ENCODE measurements at places on chromosomes 2 and 18. TPM values are rescaled to one million over a fixed set of nuclear protein-coding genes. Genes with fewer than 3 reads are reported as not detected.

ACP1 gene
- total RNA-seq, result 99.1 TPM

POLR1B gene
- 21.0 TPM for total RNA-seq

TCF23 gene
- total RNA-seq, result not detected

TSPYL6 gene
- not detected for total RNA-seq

DNA sequence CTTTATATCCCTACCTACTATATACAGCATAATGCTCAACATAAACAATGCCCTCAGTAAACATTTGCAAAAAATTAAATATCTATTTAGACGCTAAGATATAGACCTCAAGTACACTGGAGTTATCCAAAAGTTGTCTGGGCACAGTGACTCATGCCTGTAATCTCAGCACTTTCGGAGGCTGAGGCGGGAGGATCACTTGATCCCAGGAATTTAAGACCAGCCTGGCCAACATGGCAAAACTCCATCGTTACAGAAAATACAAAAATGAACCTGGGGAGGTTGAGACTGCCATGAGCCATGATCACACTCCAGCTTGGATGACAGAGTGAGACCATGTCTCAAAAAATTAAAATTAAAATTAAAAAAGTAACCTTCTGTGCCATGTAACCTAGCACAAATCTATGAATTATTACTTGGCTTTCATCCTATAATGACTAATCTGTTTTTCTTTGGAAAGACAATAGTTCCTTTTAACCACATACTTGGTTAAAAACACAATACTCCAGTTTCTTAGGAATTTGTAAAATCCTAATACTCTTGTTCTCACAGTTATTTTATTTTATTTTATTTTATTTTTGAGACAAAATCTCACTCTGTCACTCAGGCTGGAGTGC, 6.7 kb upstream of the TNFAIP6 start:
- DNase-seq, result peak; percentile 52

- no peak for DNase-seq
Observed at GRCh38 chr18:63187791-63188460, 131.6 kb downstream of the BCL2 start.

GRCh38 chr18:9852266-9853081, 33.3 kb upstream of the TXNDC2 start:
- no peak for DNase-seq

DNA sequence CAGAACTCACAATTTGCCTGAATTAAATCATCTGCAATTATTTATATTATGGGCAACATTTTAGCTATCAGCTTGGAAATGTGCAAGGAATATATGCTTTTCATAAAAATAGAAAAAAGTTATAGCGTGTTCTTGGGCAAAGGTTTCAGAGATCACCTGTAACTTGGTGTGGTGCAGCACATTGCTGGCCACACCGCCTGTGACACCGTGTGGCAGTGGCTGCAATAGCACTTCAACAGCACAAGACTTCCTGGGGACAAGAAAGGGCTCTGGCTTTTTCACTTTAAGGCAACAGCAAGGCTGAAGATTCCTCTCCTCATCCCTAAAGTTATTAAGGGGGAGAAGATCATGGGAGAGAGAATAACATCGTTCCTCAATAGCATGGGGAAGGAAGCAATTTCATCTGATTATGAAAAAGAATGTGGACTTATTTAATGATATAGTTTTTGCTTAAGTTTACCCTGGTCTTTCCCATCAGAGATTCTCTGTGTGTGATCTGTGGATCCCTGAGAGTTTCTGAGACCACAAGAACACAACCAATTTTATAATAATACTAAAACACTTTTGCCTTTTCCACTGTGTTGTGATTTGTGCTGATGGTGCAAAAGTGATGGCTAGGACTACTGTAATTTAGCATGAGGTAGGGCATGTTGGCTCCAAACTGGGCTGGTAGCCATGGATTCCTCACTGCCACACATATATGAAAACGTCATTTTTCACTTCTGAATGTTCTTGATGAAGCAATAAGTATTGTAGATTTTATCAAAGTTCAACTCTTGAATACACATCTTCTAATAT, 15.0 kb upstream of the SERPINB3 start:
- no peak for DNase-seq

DNA sequence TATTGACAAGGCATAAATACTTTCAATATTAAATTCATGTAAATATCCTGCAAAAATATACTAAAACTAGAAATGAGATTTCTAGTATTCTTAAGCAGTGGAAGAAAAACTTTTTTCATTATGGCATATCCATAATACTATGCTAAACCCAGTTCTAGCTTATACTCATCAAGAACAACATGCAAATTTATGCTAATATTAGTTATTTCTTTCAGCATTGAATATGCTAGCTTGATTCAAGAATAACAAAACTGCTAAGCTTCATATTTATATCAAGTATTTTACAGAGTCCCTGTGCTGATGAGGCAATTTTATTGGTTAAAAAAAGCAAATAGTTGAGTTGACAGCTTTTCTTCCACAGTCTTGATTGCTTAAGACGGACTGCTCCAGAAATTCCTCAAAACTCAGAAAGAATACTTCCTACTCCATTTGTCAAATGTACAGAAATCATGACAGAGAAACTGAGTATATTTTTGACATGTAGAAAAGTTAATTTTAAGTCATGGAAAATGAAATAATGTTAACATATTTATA, 105.0 kb downstream of the PIGN start:
- DNase-seq, result no peak
